ENCODE measurements at places on chromosomes 7 and 10.

GRCh38 chr7:2913760-2914387, 69.8 kb upstream of the GNA12 start:
- no peak for DNase-seq

DNA sequence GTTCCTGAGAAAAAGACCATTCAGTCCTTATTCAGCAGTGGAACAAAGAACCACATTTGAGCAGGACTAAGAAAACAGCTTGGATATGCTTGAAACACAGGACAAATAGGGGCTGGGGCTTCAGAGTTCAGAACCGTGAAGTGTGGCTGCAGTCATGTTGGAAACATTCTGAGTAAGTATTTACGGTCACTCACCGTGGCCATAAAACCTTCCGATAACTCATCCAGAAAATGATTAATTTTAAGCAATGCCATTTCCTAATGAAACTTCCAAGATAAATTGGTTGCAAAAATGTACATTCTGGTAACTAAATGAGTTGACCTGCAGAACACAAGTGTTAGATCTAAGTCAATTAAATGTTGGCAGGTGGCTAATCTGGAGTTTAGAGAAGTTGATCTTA, 279.2 kb downstream of the CXCL12 start:
- DNase-seq: no peak

GRCh38 chr7:55255496-55256445, 109.4 kb upstream of the LANCL2 start:
- DNase-seq: peak; percentile 44

DNA sequence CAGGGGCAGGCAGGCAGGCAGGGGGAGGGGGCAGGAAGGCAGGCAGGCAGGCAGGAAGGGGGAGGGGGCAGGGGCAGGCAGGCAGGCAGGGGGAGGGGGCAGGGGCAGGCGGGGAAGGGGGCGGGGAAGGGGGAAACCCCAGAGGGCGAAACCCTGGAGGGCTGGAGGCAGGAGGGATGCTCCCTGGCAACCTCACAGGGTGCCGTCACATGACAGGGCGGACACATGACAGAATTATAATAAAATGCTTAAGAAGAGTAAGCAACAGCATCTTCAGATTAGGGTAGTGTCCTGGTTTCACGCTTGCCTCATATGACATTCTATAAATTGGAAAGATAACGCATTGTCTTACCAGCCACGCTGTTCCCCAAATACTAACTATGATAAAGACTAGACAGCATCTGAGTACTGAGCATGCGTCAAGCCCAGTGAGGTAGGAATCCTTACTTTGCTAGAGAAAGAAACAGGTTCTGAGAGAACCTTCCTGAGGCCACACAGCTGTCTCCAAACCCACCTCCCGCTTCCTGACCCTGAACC, 131.6 kb downstream of the DIP2C start:
- no peak for DNase-seq

GRCh38 chr10:79266543-79267312, 80.5 kb upstream of the PPIF start:
- no peak for DNase-seq

GRCh38 chr10:26770069-26770468, 72.6 kb downstream of the PDSS1 start:
- no peak for DNase-seq

GRCh38 chr7:96591900-96592676, 117.6 kb downstream of the SEM1 start:
- no peak for DNase-seq

DNA sequence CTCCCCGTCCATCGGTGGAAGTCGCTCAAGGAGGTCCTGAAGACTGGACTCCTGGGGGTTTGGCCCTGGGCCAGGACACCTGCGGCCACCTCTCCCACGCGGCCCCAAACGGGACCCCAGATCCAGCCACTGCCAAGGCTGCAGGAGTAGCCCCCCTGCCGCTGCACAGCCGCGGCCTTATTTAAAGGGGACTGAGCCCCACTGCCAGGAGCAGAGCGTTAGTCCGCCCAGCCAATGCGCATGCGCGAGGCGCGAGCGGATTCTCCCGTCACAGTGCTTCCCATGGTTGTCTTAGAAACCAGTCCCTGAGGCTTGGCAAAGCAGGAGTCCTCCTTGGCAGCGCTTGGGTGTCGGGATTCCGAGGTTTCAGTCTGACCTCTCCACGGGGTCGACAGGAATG, 320.0 kb downstream of the ZNF716 start:
- DNase-seq: no peak

DNA sequence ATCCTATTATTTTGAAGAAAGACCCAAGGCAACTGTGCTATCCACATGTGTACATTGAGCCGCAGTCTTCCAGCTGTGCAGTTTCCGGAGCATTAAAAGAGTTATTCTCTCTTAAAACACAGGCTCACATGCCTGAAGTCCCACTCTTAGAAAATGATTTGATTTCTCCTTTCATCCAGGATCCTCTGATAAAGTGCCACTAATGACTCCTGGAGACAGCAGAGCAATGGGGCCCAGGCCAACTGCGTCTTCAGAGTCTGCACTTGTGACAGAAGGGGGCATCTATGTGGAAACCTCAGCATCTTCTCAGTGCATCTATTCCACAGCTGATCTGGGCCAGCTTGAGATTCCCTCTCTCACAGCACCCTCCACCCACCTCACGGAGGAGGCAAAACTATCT, 482.1 kb upstream of the AKR1E2 start:
- no peak for DNase-seq

DNA sequence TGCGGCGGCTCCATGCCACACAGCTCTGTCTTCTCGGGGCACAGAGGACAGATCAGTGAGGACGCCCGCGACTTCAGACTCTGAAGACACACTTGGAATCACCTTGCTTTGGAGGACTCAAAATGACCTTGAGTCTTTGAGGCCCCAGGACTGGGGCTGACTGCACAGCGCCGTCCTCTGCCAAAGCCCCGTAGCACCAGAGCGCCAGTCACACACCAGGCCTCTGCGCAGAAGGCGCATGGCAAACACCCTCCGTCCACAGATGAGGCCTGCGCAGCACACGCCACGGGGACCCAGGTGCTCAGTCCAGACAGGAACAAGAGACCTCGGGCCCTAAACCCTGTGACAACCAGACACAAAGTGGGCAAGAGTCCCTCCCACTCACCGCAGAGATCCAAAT, 134.7 kb downstream of the MAD1L1 start:
- no peak for DNase-seq

DNA sequence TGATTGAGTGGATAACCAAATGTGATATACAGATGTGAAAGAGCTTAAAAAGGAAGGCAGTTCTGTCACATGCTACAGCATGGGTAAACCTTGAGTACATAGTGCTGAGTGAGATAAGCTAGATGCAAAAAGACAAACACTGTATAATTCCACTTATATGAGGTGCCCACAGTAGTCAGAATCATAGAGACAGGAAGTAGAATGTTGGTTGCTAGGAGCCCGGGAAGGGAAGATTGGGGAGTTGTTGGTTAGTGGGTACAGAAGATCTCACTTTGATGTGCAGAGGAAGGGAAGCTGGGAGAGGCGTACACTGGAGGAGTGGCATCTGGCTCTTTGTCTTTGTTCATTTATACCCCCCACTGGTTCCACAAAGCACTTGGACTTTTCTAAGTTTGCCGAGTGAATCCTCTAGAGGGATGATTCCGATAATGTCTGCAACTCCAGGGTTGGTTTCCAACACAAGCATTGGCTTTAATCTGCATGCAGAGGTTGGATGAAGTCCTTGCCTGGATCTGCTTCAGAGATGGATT, 39.5 kb downstream of the TSPAN14 start:
- DNase-seq: no peak

DNA sequence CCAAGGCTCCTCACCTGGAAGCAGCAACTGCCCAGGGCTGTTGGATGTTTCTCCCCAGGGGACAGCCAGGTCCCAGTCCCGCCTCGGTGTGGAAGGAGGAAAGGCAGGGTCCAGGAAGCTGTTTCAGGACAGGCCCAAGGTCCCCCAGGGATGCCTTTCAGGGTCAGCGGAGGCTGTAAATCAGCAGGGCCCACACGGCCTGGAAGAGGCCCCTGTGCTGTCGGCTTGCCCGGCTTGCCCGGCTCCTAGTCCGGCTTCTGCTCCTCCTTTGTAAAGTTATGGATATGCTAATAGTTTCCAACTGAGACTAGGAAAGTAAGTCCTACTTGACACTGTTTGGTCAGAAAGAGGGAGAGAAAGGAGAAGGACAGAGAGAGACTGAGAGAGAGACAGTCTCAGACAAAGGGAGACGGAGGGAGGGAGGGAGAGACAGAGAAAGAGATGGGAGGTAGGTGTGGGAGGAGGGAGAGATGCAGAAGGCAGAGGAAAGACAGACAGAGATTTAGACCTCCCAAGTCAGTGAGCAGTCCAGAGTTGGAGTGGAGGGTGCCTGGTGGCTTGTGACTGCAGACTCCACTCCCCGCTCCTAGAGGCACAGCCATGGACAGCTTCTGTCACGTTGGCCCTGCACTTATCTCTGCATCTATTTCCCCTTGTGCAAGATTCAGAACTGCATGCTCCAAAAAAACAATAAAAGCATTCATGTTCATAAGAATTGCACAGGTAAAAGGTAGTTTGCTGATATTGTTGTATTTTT, 10.5 kb downstream of the IKZF1 start:
- no peak for DNase-seq

DNA sequence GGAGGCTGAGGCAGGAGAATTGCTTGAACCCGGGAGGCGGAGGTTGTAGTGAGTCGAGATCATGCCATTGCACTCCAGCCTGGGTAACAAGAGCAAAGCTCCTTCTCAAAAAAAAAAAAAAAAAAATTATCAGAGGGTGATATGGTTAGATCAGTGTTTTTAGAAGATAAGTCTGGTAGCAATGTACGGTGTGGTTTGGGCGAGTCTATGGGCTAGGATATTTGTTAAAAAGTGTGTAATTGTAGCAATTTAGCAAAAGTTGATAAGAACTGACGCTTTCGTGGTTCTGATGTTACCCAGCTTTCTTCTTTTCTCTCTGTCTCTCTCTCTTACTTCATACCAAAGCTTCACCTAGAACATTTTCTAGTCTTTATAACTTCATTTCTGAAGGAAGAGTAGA, 6.9 kb upstream of the CYP51A1 start:
- DNase-seq: no peak

DNA sequence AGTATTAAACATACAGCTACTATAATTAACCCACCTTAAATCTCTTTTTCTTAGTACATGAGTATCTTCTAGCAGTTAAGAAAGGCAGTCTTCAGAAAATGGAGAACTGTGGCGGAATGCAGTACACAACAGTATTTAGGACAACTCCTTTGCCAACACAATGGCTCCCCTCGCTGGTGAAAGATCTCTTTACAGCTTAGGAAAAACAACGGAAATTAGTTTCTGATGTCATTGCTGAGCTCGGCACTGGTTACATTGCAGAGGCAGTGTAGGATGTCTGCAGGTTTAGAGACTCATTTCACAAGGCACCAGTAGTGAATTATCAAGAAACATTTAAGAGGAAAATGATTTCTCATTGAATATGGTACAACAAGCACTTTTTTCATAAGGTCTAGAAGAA, 43.4 kb downstream of the GLRX3 start:
- no peak for DNase-seq

DNA sequence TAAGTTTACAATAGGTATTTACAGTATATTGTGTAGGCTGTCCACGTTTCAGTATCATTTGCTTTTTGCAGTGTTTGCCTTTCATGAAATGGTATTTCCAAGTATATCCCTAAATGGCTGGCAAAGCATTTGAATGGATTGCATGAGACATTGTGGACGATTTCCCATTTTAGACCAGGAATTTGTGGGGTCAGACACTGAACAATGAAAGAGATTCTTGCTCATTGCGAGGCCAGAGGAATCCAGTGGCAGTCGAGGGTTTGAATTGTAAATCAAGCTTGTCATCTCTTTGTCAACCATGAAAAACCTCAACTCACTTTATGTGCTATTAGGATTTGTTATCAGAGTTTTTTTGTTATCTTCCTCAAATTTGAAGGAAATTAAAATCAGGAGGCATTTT, 70.8 kb downstream of the CREB5 start:
- no peak for DNase-seq

DNA sequence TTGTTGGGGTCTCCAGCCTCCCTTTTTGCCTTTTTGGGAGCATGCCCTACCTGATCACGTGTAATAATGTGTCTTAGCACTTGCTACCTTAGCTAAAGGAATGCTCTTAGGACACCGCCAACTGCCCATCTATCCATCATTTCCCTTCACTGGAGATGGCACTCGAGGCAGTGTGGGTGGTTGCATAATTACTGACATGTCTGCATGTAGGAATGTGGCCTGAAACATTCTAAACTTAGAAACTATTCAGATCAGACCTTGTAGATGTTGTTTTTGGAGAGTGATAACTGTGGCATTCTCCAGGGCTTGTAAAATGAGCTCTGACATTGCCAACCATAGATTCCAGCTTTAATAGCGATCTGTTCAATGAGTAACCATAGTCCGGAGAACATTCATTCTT, 365.8 kb downstream of the BBS9 start:
- DNase-seq: no peak

DNA sequence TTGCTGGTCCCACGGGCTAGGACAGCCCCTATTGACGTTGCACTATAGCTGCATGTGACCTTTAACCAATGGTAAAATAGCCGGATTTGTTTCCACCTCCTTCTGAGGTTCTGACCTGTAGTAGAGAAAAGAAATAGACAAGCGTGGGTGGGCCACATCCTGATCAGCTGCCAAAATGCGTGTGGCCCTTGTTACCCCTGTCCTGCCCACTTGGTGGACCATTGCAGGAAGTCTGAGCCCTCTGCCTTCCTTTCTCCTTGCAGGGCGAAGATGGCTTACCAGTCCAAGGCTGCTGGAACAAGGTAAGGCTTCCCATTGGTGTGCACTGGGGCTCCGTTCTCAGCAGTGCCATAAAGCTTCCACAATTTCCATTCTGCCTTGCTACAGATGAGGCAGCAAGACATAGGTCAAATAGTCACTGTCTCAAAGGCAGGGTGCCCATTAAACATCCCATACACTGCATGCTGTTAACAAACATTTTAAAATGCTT, 95.9 kb upstream of the MACROH2A2 start:
- DNase-seq: no peak

DNA sequence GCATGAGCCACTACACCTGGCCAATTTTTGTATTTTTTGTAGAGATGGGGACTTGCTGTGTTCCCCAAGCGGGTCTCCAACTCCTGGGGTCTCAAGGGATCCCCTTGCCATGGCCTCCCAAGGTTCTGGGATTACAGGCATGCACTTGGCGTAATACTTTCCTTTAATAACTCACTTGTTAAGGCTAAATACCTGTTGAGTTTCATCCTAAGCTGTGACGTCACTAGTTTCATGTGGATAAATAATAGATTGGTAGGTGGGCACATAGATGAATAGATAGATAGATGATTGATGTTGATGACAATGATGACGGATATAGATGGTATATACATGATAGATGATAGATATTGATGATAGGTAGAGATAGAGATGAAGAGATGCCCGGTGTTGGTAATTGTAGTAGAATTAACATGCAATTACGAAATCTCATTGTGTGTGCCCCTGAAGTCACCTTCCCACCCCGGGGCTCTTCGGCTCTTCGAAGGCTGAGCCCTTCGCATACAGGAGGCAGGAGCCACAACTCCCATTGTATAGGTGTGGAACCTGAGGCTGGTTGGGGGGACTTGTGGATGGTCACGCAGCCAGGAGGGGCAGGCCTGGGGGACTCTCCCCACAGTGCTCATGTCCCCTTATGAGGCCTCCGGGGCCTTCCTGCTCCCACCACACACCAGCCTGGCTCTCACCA, 2.6 kb downstream of the GRIFIN start:
- no peak for DNase-seq
